Left forelimb (tissue), 1 donor: ENCODE measurements at places on chromosomes 7 and 10.

GRCh38 chr10:69715156-69715898 lies 85.3 kb downstream of the FAM241B start:
- no peak for DNase-seq

GRCh38 chr7:112581529-112581928 lies 100.7 kb downstream of the LSMEM1 start:
- DNase-seq: no peak

- DNase-seq: no peak
These were observed 6.0 kb downstream of the CCDC186 start for GRCh38 chr10:114167985-114168384.

DNA sequence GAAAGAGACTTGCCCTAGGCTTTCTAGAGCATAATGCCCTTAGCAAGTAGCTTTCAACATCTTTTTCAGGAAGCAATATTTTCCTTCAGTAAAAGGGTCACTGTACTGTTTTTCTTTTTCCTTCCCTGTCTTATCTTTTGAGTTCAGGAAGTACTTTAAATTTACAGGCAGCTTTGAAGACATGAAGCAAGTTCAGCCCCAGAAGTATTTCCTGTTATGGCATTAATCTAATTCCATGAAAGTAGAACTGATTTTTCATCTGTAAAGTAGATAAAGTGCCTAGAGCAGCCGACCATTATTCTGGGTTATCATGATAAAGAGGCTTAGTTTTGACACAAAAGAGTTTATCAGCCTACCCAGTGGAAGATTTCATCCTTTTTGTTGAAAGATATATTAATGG lies 288.2 kb downstream of the ADK start:
- DNase-seq: no peak

- DNase-seq: no peak
These were observed 7.5 kb upstream of the KMT2E start for GRCh38 chr7:105006367-105007136.

DNA sequence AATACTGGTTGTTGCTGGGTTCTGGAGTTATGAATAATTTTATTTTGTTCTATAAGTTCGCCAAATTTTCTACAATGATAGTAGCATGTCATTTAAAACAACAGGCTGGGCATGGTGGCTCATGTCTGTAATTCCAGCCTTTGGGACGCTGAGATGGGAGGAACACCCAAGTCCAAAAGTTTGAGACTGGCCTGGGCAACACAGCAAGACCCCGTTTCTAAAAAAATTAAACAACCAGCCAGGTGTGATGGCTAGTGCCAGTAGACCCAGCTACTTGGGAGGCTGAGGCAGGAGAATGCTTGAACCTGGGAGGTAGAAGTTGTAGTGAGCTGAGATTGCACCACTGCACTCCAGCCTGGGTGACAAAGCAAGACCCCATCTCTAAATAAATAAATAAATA lies 347.7 kb downstream of the PARD3 start:
- no peak for DNase-seq

DNA sequence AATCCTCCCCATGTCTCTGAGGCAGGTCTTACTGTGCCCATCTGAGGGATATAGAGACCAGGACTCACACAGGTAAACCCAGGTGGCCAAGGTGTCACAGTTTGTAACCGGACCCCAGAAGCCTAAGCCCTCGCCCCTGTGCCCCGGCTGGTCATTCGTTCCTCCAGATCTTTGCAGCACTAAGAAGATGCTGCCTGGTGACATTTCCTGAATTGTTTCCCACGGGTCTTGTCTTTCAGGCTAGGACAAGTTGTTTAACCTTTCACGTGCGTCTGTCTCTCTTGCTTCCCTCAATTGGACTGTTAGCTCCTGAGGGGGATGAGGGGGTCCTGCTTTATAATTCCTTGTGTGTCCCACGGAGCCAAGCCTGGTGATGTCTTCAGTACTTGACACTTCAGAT lies 158.0 kb downstream of the KCNMA1 start:
- no peak for DNase-seq

DNA sequence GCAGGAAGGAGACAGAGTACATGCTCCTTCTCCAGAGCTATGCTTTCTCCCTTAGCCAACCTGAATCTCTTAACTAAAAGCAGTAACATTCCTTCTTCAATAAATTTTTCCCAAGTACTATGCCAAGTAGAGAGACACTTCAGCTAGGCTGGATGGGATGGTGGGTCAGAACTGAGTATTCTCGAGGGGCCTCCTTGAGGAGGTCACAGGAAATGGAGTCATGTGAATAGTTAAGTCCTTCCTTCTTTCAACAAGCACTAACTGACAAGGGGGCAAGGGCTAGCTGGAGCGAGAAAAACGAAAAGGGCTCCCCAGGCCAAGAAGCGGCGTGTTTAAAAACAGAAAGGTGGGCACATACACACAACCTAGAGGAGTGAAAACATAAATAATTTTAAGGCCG lies 5.5 kb downstream of the RSU1 start:
- no peak for DNase-seq

DNA sequence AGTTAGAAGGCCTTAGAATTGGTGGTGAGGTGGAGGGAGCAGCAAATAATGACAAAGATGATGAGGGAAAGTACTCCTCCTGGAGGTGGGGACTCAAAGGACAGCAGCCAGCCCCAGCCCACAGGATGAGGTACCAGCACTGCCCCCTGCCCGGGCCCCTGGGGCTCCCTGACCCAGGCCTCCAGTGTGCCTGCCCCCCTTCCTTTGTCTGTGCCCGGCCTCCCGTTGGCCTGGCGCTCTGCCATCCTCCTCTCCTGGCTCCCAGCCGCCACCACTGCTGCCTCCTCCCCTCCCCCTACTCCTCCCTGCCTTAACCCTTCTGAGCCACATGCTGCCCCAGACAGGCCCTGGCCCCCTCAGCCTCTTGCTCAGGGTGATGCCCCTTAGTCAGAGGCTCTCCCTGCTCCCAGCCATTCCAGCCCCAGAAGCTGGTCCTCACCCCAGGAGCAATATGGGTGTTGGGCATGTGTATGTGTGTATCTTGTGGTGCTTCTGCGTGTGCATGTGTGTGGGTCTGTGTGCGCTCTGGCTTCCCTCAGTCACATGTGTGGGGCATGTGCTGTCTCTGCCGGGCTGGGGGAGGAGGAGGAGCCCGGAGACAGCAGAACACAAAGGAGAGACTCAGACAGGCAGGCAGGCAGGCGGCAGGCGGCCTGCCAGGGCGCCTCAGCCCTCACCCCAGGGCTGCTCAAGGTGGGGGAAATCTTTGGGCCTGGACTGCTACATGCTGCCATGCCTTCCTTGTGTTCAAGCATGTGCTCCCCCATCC lies 2.6 kb downstream of the LDB1 start:
- peak; percentile 89 for DNase-seq

DNA sequence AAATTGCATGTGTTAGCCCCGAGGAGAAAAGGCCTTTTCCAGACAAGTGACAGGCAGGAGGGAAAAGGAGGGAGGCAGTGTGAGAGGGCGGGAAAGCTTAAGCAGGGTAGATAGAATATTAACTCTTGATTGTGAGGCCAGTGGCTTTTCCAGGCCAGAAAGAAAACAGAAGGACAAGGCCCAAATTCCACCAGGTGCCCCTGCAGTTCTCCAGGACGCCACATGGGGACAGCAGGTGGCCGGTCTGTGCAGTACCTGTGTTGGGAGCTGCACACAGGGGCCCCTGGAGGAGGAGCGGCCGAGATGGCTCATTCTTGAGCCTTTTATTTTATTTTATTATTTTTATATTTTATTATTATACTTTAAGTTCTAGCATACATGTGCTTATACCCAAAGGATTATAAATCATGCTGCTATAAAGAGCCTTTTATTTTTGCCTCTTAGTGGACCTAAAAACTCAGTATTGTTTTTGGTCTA lies 141.3 kb upstream of the KLF14 start:
- DNase-seq: no peak

DNA sequence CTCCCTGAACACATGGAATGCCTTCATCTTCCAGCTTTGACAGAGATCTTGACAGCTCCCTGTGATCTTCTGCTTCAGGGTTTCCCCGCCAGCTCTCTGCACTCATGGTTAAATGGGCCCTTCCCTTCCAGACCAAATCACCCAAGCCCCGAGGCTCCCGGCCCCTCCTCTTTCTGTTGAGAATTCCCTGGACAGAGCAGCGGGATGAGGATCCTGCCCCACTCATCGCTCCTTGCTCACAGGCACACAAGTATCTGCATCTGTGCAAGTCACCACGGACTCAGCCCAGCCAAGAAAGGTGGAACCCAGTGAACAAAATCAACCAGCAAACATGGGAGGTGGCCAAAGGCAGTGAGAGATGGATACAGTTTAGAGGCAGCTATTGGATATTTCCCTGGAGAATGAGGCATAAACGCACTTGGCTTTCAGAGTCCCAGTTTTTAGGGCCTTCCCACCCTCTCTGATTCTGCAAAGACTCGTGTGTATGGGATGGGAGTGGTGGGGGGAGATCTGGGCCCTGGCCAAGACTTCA lies 37.7 kb upstream of the CXCL12 start:
- peak; percentile 80 for DNase-seq

DNA sequence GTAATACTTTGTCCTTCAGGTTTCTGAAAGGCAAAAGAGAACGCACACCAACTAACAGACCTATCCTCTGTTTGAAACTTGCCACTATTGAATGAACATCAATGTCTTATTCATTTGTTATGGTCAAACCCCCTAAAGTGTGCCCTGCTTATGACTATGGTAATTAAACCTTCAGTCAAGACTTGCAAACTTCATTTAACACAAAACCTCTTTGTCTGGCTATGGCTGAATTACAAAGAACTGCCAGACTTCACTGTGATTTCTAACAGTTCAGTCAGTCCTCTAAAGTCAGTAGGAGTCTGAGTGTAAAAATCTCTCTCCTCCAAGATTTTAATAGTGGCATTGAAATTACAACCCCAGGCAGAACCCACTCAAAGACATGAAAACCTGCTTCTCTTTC lies 702.5 kb upstream of the LRRN3 start:
- DNase-seq: no peak

DNA sequence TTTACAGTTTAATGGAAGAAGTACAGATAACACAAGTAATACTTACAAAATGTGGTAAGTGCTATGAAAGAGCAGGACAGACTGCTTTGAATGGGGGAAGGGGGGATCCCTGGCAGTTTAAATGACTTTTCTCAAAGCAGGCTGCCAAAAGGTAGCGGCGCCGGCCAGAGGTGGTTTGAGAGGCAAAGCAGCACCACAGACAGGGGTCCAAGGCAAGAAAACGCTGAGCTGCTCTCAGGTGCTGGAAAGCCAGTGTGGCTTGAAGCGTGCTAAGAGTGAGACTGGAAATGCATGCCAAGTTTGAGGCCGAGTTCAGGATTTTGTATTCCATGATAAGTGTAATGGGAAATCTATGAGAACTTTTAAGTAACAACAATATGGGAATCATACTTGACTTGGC lies 437.7 kb downstream of the AUTS2 start:
- no peak for DNase-seq

GRCh38 chr10:71204746-71205145 lies 7.6 kb upstream of the UNC5B start:
- no peak for DNase-seq

GRCh38 chr7:158443014-158443687 lies 144.5 kb downstream of the PTPRN2 start:
- DNase-seq: peak; percentile 28

GRCh38 chr7:36570528-36571189 lies 153.6 kb downstream of the AOAH start:
- DNase-seq: no peak

GRCh38 chr7:16695621-16696237 lies 49.7 kb downstream of the BZW2 start:
- no peak for DNase-seq

DNA sequence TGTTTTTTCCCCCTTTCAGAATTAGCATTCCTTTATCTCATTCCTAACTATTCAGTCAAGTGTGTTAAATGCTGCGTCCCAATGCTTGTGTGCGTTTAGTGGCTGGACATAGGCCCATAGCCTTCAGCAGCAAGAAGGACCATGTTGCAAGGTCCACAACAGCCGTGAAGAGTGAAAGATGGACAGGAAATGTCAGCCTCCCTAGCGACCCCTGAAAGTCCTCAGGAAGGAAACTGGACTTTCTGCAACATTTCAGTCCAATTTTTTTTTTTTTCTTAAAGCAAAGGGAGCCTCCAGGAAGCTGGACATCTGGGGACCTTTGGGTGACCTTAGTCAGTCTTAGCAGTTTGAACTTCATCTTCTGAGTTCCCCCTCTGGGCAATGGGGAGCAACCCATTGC lies 550.7 kb upstream of the MGMT start:
- DNase-seq: no peak

DNA sequence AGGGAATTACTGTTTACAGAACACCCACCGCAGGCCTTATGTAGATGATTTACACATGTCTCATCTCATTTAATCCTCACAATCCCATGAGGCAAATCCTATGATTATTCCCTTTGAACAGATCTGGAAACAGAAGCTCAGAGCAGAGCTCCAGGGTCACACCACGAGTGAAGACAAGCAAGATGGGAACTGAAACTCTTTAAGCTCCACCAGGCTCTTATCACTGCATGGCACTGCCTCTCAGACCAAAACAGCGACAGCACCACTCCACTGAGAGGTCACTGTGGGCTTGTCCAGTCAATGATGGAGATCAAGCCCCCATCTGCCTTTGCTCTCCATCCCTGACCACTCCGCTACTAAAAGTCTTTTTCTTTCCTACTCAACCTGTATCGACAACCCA lies 5.9 kb downstream of the GRID1 start:
- peak; percentile 26 for DNase-seq

DNA sequence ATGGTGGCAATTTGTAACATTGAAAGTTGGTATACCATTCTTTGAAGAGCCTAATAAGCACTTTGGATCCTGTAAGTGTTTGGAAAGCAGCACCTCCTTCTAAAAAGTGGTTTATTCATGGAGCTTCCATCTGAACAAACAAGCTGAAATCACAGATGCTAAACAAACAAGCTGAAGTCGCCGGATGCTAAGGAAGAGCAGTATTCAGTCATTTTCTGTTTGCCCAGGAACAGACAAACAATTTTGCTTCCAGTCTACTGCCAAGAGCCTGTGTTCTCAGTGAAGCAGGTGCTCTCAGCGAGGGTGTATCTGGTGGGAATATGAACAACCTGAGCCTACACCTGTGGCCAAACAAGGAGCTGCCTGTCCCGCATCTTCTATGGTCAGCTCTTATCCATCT lies 6.3 kb downstream of the COL28A1 start:
- no peak for DNase-seq

DNA sequence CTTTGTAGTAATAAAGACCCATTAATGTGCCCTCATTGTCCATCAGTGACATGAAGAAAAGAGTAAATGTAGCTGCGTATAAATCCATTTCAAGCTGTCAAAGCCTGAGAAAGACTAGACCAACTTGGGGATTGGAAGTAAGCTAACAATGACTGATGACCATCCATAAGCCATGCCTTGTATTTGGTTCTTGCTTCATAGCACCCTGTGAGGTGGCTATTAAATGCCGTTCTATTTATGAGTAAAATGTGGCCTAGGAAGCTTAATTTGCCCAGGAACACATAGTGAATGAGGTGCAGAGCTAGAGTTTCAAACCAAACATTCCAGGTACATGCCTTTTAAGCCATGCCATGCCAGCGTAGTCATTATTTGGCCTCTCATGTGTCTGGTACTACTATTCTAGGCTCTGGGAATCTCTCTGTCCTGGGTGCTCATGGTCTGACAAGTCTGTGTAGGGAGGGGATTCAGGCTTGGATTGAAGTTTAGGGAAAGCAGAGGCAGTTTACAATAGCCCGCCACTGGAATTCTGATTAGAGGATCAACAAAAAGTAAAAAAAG lies 92.1 kb downstream of the ZNF277 start:
- no peak for DNase-seq
